Activated B cell treated with CpG ODN at 0.5 μM for 24 hours (primary cell): ENCODE measurements at places on chromosomes 3 and 15.

DNA sequence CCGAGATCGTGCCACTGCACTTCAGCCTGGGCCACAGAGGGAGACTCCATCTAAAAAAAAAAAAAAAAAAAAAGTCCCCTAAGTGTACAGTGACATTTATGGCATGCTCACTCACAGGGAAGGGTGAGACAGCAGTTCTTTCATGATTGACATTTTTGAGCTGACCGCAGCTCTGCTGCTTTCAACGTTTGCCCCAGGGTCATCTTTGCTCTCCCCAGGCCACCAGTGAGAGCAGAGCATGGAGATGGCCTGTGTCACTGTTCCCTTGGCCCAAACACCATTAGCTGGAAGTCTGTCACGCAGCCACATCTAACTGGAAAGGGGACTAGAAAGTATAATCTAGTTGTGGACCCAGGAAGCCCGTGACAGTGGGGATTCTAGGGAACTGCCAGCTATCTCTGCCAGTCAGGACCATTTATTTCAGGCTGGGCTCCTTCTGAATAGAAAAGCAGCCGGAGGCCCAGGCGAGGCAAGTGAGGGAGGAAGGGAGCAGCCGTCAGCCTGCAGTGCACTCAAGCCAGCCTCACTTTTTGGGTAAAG lies 193.4 kb upstream of the HES1 start:
- no peak for DNase-seq

GRCh38 chr15:100544338-100544841 lies 15.6 kb upstream of the CERS3 start:
- DNase-seq: no peak

DNA sequence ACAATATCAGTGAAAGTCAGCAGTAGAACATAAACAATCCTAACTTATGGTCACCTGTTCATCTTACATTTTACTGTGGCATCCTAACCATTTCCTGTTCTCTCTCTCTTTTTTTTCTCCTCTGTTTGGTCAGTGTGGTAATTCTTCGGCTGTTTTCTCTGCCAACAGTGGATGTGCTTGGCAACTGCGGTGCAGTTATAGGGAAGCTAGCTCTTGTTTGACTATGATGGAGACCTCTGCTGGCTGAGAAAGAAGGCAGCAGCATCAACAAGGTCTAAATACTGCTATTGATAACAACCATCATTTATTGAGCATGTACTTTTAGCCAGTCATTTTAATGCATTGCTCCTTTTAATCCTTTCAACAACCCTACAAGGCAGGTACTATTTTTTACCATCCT lies 723 bp upstream of the DRD3 start:
- no peak for DNase-seq

- no peak for DNase-seq
These were observed 56.0 kb downstream of the TPRA1 start for GRCh38 chr3:127534564-127534963.

DNA sequence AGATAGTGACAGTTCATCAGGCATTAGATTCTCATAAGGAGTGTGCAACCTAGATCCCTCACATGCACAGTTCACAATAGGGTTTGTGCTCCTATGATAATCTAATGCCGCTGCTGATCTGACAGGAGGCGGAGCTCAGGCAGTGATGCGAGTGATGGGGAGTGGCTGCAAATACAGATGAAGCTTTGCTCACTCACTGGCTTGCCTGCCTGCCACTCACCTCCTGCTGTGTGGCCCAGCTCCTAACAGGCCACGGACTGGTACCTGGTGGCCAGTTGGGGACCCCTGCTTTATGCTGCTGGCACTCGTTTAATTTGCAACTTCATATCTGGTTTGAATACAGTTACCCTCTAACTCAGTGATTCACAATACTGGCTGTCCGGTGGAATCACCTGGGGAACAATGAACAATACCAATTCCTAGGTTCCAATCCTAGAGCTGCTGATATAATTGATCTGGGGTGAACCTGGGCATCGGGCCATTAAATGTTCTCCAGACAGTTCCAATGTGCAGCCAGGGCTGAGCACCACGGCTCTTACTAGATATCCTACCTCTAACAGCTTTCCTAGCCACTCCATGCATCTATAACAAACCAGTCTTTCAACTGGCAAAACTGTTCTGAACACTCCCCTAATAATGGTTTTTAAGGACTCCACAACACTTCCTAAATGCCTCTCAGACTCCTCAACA lies 131.4 kb downstream of the ATP1B3 start:
- DNase-seq: no peak
